Effector CD8-positive, alpha-beta T cell (primary cell): ENCODE measurements at places on chromosomes 12 and 14.

- DNase-seq = no peak
Measured at GRCh38 chr12:99898645-99899044, 86.1 kb downstream of the ANKS1B start.

DNA sequence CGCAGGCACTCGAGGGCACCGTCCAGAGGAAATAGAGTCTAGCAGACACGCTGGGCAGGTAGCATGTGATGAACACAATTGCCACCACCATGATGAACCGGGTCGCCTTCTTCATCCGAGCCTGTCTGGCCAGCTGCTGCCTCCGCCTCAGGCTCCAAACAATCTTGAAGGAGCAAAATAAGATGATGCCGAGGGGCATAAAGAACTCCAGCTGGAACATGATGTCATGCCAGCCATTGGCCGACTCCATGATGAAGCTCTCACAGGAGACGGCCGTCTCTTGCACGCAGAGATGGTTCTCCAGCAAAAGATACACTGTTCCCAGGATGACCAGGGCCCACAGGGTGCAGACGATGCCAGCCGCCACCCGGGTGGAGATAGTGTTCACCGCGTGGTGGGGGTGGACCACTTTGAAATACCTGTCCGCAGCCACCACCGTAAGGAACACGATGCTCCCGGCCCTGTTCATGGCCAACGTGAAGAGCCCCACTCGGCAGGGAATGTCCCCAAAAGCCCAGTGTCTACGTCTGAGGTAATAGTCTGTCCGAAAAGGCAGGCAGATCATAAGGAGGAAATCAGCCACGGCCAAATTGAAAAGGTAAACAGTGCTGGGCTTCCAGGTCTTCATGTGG lies 945 bp downstream of the HCAR1 start:
- DNase-seq = no peak

- DNase-seq = no peak
Measured at GRCh38 chr12:25792031-25792430, 166.5 kb upstream of the RASSF8 start.

GRCh38 chr12:87094356-87094755 lies 838.2 kb upstream of the MGAT4C start:
- DNase-seq = no peak

GRCh38 chr14:56491299-56492285 lies 88.0 kb upstream of the TMEM260 start:
- DNase-seq = no peak

DNA sequence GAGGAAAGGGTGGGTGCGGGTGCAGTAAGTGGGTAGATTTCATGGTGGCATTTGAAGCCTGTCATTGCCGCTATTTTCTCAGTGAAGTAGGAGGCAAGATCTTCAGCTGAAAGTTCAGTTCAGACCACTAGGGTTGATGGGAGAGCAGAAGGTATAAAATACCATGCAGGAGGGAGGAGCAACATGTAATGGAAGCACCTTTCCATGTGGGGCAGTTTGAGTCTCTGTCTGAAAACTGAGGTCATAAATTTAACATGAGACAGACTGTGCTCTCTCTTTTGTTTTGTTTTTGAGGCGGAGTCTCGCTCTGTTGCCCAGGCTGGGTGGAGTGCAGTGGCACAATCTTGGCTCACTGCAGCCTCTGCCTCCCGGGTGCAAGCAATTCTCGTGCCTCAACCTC lies 22.7 kb downstream of the LRRC74A start:
- DNase-seq = no peak

DNA sequence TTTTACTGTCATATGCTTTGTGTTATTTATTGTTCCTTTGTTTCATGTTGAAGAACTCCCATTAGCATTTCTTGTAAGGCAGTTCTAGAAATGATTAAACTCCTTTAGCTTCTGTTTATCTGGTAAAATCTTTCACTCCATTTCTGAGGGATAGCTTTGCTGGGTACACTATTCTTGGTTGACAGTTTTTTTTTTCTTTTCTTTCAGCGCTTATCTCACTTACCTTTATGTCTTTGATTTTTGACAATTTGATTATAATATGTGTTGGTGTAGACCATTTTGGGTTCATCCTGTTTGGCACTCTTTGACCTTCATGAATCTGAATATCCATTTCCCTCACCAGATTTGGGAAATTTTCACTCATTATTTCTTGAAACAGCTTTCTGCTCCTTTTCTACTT lies 16.2 kb downstream of the FBXO33 start:
- no peak for DNase-seq
